ENCODE measurements at places on chromosomes 1 and 21.
A peak's percentile ranks its signal among the peaks of the same experiment; 100 is the strongest.

DNA sequence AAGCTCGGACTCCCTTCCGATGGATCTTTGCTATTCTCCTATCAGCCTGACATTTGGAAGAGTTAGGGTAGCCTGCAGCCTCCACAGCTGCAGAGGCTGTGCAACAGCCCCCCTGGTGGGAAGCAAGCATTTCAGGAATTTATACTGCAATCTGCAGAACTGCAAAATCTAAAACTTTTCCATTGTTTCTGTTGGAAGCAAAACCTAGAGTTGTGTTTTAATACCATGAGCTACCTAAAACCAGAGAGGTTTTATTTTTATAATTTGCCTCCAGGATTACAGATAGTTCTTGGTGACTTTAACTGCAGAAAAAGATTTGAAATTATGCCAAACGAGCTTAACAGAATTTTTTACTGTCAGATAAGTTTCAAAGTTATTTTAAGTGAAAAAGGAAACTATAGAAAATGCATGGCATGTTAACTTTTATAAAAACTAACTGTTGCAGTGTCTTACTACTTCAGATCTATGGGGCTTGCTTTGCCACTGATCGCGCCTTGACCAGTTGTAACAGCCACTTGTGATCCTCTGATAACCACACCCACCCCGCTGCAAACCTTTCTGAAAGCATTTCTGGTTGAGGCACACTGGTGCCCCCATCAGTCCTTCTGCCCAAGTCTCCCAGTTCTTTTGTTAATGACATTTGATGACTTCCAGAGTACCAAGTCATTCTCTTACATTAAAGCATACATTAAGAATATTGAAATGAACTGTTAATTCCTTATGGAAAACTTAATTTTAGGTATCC, 64.8 kb downstream of the PRDM2 start:
- no peak for DNase-seq

GRCh38 chr1:30729901-30730300, 6.5 kb upstream of the MATN1 start:
- DNase-seq = no peak

- DNase-seq = no peak
Observed at GRCh38 chr1:55718758-55719671, 503.9 kb upstream of the USP24 start.

GRCh38 chr1:169044296-169044695, 62.2 kb upstream of the ATP1B1 start:
- DNase-seq = no peak

- no peak for DNase-seq
Observed at GRCh38 chr21:33402001-33402979, 923 bp upstream of the IFNGR2 start.

DNA sequence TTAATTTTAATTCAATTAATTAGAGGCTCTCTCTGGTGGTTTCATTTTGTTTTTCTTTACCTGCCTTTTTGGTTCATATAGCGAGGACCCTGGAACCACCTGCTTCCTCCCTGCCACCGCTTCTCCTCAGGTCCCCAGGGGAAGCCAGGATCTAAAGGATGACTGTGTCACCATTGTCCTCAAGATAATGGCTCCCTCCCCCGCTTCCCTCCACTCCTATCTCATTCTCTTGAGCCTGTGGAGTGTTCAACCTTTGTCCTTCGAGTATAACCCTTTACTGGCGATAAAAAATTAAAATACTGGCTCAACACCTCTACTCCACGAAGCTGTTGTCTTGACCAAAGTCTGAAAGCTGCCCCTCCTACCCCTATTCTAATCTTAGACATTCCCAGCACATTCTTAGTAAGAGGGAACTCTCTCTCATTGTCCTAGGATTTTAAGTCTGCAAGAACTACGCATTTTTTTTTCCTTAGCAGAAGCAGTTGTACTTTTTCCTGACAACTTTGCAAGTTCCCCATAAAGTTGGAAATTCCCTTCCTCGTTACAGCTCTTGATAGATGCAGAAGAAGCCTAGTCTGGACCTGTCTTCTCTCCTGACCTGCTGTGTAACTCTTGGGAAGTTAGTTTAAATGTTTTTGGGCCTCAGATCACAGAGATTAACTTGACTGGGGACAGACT, 12.6 kb upstream of the MAPKAPK2 start:
- DNase-seq = peak; percentile 72

DNA sequence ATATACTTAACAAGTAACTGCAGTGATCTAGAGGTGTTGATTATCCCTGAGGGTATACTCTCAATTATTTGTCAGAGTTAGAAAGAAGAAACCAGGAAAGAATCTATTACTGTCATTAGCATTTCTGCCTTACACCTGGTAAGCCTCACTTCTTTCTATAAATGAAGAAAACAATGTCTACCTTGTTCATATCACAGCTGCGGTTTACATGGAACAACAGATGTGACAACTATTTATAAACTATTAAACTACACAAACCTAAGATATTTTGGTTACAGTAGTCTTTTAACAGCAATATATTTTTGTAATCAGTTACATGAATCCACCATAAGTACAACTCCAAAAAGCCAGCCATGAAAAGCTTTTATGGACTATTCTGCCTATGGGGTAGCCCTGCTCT, 40.7 kb downstream of the GON4L start:
- DNase-seq = no peak

DNA sequence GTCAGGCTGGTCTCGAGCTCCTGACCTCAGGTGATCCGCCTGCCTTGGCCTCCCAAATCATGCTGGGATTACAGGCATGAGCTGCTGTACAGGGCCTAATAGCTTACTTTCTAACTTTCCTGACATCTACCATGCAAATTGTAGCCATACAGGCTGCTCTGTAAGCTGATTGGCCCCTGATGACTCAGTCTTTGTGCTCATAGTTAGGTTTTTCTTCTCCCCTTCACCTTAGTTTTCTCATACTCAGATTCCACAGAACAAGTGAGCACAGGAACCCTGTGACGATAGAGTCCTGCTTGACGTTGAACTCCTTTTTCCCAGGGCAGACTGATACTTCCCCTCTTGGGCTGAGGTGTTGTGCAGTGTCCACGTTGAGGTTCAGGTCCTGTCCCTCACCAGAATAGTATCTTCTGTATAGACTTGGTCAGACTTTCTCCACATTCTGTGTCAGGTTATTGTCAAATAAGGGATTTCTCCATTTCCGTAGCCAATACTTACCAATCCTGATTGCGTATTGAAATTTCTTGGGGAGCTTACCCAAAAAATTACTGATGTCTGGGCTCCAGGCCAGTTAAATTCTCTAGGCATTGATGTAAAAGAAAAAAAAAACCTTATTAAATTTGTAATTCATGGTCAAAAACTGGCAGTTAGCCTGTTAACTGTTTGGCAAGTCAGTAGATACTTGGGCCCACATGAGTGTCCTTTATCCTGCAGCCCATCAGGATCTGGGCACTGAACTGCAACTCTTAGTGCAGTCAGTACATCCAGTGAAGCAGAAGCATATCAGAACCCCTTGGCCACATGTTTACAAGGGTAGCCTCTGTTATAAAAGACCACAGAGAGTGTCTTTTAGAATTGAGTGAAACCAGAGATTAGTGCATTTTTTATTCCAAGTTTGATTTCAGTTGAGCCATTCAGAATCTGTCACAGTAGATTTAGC, 118.2 kb downstream of the DYRK1A start:
- DNase-seq = no peak

DNA sequence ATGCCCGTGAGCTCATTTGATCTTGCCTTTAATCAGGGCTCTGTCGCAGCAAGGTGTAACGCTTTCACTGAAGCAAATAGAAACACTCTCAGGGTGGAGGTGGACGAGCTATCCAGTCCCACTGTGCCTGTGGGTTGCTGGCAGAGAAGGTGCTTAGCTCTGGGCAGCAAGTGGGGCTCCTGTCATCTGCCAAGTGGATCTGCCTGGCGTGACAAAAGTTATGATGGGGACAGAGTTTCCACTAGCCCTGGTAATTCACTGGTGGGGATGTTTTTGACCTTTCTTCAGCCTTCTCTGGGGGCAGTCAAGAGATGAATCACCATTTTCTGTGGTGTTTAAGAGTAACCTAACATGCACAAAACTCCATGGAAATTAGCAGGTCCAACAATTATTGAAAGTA, 71.3 kb upstream of the EDEM3 start:
- no peak for DNase-seq

DNA sequence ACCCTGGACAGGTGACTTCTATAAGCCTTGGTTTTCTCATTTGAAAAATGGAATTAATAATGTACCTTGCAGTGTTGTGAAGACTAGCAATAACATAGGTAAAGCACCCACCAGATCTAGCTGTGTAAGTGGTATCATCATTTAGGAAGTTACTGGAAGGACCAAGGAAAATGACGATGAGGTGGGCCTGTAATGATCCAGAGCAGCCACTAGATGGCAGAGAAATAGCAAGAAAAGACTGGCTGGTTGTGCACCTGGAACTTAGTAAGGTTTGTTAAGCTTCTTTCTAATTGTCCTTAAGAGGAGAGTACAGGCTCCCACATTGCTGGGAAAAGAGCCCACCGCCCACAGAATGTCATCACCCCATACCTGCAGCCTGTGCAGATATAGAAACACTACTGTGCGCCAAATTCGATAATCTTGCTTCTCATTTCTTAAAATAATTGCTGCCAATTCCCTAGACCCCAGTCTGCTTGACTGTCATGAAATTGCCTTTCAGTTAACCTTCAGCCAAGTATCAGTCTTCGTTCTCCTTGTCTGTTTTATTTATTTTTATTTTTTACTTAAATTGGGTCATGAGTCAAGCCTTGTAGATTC, 37.2 kb downstream of the WNT4 start:
- peak; percentile 31 for DNase-seq

DNA sequence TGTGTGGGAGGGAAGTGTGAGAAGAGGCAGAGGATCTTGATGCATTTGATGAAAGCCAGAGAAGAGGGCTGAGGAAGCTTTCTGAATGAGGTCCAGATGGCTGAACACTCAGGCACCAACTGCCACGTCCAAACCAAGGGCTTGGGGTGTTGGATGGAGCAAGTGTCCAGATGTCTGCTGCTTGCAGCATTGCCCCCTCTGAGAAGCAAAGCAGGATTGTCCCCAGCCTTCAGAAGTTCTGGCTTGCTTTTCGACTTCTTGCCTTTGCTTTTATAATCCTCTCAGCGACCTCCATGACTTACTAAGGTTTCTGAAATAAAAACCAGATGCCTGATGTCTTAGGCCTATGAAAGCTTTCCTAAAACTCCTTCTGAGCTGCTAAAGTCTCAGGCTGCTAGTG, 182.5 kb downstream of the HUNK start:
- DNase-seq = no peak

DNA sequence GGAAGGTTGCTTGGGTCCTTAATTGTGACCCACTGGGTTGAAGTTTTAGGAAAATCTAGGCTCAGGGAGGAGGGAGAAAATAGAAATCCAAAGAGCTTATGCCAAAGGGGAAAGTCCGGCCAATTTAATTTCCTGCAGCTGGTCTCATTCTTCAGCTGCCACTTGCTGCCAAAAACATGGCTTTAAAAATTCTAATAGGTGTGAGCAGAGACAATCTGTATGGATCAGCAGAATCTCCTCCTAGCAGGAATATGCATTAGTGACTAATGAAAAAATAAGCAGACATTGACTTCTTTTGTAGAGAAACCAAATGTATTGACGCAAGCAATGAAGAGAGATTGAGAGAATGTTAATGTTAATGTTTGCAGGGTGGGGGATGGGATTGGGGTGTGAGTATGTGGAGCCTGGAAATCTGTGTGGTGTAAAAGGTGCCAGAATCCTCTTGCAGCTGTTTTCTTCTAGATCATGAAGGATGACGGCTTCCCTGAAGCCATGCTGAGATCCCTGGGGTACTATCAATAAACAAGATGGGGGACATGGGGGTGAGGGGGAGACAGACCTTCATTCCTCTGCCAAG, 35.3 kb downstream of the VWA5B1 start:
- DNase-seq = no peak

GRCh38 chr21:46459356-46460112, 843 bp downstream of the DIP2A start:
- DNase-seq = peak; percentile 3

- DNase-seq = no peak
Observed at GRCh38 chr1:172447641-172448040, 3.8 kb upstream of the PIGC start.

DNA sequence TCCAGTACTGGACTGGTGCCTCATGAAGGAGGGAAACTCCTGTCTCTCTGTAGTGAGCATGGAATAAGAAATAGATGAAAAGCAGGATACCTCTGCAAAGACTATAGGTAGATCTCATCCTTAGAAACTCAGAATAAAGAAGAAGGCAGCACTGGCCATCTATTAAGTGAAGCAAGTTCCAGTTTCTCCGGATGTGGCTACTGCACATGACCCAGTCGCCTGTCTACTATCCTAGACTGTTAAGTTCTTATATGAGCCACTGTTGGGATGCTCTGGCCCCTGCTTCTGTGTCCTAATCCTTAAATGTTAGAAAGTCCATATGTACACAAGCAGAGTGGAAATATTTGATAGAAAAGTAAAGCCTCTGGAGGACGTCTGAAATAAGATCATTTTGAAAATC, 2.2 kb downstream of the FASLG start:
- DNase-seq = no peak

DNA sequence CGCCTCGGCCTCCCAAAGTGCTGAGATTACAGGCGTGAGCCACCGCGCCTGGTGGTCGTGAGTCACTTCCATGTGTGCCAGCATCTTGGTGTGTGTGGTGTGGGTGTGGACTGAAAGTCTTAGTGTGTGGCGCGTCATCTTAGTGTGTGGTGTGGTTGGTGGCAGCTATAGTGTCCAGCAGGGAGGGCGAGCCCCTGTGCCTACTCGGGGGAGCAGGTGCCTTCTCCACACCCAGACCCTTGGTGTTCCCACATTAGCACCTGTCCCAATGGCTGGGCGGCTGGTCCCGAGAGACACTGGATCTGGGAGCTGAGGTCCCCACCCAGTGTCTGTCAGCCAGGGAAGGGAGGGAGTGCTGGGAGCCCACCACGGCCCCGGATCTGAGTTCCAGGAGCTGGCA, 2.8 kb downstream of the SCNN1D start:
- no peak for DNase-seq

- DNase-seq = no peak
Observed at GRCh38 chr1:110200666-110201065, 9.4 kb upstream of the KCNC4 start.

DNA sequence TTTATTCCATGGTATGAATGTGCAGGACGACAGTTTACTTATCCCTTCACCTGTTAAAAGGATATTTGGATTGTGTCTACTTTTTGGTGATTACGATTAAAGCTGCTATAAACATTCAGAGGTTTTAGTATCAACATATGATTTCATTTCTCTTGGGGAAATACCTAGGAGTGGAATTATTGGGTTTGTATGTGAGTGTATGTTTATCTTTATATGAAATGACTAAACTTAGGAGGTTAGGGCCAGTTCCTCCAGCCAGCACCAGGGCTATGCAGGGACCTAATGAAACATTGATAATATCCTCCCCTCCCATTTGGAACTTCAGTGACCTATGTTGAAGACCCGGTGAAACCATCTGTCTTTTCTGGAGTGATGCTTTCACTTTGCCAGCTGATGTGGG, 13.8 kb downstream of the TMEM51 start:
- DNase-seq = no peak
